ENCODE measurements at places on chromosomes 1 and 21.

GRCh38 chr1:183633676-183634343 lies 1.8 kb downstream of the ARPC5 start:
- peak; percentile 89 for DNase-seq

DNA sequence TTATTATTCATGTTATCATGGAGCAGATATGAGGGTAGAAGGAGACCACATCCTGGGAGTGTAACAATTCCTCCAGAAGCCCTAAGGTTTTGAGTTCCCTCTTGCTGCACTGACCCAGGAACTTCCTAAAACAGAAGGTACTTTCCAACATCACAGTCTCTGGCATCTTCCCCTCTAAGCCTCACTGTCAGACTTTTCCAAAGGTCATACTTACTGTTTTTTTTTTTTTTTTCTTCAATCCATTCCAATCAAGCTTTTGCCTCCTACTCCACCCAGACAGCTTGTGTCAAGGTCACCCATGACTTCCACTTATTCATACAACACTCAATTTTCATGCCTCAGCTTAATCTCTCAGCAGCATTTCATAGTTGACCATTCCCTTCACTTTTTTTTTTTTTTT lies 18.4 kb upstream of the UQCRHL start:
- no peak for DNase-seq

DNA sequence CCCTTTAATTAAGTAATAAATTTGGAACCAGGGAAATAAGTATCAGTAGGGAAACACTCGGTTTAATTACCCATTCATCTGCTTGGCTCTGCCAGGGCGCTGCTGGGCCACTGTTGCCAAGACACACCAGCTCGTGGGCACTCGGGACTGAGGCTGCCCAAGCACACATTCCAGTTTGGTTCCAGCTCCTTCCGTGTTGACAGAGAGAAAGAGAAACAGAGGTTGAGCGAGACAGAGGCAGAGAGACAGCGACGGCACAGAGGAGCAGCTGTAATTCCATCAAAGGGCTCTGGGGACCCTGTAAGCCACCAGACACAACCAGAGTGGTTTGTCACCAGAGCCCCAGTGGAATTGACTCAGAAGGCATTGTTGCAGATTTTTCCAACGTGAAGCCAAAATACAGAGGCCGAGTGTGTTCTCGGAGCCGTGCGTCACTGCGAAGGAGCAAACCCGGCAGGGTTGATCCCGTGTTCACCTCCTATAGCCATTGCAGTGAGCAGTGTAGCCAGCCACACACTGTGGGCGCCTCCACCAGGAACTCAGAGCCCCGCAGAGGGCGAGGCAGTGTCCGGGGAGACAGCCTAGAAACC lies 33.5 kb downstream of the SYF2 start:
- no peak for DNase-seq

GRCh38 chr1:34362949-34363348 lies 186.2 kb downstream of the C1orf94 start:
- DNase-seq = no peak

DNA sequence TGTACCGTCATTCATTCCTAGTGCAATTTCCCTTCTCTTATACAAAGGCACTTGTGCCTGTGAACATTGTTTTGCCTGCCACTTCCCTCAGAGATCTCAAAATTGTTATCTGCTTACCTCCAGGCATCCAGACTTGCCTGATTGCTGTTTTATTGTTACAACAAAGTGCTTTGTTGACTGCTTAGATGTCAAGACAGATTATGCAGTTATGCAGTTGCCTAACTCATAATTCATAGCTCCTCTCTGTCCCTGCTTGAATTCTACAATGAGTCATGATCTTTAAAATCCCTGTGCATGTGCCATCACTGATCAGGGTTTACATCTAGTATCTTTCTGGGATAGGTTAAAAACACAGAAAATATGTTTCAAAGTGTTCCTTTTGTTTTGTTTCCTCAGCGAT lies 24.5 kb downstream of the CXADR start:
- no peak for DNase-seq

DNA sequence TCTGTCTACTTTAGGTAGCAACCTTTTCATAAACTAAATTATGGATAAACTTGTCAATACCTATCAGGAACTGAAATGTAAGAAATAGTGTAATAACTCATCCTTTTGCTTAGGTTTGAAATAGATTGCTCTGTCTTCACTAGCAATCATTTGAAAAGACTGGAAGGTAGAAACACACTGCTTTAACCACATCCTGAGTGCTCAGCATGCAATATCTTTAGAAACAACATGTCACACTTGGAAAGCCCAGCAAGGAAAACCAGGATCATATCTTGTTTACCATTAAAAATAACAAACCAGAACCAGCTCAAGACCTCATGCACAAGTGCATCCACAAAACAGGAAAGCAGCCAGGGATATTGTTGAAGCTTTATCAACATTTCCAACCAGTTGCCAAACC lies 3.6 kb downstream of the KCNJ6 start:
- no peak for DNase-seq

DNA sequence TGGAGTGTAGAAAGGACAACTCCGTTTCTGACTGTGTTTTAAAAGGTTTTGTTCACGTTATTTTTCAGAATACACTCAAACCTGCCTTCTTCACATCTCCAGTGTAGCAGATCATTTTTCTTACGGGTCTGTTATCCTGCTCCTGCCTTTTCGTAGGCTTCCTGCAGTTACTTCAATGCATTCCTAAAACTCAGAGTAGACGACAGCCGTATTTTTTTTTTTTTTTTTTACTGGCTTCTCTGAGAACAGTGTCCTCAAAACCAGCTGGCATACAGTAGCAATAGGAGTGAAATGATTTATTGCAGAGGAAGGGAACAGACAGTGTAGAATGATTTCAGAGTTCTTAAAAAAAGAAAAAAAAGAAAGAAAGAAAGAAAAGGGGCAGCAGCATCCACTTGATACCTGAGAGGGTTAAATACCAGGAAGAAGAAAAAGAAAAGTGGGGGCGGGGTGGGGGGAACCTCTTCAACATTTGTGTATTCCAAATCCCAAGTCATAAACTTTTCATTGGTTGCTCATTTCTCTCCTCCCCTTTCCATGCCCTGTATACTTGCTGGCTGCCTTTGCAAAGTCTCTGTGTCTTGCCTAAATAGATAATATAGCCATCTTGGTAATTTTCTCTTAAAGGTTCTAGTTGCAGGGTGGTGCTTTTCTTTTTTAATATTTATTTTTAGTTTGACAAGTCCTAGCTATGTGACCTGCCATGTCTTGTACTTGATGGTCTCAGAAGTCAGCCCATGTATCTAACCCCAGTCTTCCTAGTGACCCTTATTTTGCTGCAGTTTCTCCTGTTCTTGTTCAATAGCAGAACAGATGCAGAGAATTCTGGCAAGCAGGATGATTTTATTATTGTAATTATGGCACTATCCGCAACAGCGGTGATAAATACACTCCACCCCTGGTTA lies 2.8 kb downstream of the TGFB2 start:
- peak; percentile 74 for DNase-seq

DNA sequence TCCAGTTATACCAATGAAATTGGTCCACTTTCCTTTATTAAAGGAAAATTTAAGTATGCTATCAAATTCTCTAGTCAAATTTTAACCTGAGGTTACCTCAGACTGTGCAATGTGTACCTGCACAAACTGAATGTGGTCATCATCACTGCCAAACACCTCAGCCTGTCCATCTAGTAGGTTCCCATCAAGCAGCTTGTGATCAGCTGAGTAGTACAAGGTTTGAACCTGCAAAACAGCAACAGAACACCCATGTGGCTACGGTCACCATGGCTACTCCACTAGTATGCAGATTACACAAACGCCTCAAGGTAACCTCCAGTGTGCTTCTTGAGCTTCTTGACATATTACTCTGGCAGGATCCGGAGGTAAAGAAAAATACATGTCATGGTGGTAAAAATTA lies 11.6 kb downstream of the IVNS1ABP start:
- no peak for DNase-seq

DNA sequence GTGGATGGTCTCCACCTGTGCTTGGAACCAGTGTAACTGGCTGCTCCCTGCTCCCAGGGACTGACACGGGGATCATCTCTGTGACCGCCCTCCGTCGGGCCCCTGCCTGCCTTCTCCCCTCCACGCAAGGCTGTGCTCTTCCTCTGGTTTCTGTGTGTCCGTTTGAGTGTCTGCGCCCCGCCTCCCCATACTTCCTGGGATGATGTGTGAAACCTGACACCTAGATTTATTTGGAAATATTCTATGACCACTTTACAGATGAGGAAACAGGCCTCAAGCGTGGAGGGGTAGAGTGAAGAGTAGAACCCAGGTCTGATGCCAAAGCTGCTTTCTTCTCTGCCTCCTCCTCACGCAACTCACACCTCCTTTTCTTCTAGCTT lies 24.3 kb downstream of the LDLRAP1 start:
- DNase-seq = no peak

- no peak for DNase-seq
Observed at GRCh38 chr1:185627171-185627570, 107.0 kb upstream of the HMCN1 start.

GRCh38 chr21:29056538-29057050 lies 16.9 kb downstream of the CCT8 start:
- DNase-seq = no peak

DNA sequence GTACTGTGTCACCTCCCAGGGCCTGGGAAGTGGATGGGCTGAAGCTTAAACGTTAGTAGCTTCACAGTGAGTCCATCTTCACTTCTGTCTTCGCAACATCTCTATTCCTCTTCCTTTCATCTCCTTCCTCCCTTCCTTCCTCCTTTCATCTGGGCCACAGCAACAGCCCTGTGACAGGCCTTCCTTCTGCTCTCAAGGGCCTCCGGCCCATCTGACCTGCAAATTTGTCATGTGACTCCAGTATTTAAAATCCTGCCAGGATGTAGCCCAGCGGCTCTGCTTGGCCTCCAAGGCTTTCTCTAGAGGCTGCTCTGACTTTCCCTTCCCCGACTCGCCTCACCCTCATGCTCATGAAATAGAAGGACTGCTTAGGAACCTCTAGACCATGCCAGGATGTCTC lies 10.9 kb upstream of the BATF3 start:
- no peak for DNase-seq

DNA sequence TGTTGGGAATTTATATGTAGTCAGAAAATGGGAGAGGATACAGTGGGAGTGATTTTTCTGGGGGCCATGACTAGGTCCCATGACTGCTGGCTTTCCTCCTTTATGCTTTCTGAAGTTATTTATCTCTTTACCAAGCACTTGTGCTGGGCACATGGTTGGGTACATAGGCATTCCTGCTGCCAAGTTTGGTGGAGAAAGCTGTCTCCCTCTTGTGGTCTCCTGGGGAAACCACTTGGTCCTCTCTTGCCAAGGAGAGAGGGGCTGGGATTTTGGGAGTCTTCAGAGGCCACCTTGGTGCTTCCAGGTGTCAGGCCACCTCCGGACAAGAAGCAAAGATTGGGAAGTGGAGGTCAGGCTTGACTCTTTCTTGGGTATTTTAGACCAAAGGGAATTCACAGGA lies 120.2 kb upstream of the KCNE2 start:
- no peak for DNase-seq

DNA sequence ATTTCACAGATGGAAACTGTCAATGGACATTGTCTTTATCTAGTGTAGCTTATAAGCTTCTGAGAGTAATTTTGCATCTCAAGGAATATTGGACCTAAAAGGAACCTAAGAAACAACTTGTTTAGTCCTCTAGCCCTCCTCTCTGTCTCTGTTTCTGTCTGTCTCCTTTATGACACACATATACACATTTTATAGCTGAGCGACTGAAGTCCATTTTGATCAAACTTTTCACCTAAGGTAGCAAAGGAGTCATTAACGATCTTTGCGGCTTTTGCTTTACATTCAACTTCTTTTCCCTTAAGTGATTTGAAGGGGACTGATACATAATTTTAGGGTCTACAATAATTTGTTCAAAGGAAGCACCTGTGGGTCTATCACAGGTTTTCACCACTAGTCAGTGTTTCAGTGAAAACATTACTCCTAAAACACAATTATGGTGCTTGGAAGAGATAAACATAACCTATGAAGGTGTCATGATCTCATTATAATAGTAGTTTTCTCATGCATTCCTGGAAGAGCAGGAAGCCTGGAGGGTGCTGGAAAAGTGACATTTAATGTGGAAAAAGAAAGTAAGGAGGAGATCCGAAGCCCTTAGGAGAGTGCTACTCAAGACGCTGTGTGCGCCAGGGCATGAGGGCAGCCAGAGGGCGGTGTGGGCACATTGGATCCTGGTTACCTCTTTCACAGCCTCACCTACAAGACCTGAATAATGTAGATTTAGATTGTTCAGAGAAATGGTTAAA lies 248.6 kb downstream of the DNM3 start:
- peak; percentile 44 for DNase-seq

GRCh38 chr1:208985231-208985630 lies 598.3 kb upstream of the CAMK1G start:
- DNase-seq = no peak
